ENCODE measurements at places on chromosomes 12 and 14. TPM values are rescaled to one million over a fixed set of nuclear protein-coding genes. Genes with fewer than 3 reads are reported as not detected.

DNA sequence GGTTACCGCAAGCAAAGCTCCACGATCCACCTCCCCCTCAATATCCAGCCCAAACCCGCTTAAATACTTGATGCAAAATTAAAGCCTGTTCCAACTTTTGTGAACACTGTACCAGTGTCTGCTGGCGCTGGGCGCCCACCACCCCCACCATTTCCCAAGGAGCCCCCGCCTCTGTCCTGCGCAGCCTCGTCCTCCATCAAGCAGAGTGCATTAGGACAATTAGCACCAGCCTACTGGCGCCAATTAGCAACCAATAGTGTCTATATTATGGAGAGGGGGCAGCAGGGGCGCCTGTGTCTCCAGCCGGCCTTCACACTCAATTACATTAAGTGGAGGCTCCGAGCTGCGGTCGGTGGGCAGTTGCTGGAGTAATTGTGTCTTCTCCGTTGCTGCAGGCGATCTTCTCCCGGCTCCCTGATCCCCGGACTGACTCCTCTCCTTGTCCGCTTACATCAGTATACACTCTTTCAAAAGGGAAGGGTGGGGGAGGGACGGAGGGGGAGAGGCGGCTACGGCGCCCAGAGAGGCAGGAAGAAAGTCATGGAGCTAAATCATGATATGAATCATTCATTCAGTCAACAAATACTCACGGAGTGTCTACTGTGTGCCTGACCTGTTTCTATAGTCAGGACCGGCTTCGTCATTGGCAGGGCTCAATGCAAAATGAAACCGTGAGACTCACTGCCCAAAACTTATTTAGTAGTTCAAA lies 707.3 kb downstream of the MED13L start:
- no peak for DNase-seq

DNA sequence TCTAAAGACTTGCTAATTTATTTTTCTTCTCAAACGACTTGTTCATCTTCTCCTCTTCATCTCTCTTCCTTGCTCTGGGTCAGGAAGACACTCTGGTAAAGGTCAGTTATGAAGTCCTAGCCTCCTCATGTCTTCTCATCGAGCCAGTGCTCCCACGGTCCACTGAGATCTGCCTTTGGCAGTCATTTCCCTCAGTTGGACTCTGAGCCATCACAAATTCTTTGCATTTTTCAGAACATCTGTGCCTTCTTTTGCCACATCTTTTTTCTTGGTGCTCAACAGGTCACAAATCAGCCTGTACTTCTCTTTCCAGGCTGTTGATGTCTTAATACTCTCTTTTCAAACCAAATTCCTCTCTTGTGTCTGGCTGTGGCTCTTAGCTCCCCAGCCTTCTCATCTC lies 49.7 kb downstream of the IGF1 start:
- DNase-seq: no peak

DNA sequence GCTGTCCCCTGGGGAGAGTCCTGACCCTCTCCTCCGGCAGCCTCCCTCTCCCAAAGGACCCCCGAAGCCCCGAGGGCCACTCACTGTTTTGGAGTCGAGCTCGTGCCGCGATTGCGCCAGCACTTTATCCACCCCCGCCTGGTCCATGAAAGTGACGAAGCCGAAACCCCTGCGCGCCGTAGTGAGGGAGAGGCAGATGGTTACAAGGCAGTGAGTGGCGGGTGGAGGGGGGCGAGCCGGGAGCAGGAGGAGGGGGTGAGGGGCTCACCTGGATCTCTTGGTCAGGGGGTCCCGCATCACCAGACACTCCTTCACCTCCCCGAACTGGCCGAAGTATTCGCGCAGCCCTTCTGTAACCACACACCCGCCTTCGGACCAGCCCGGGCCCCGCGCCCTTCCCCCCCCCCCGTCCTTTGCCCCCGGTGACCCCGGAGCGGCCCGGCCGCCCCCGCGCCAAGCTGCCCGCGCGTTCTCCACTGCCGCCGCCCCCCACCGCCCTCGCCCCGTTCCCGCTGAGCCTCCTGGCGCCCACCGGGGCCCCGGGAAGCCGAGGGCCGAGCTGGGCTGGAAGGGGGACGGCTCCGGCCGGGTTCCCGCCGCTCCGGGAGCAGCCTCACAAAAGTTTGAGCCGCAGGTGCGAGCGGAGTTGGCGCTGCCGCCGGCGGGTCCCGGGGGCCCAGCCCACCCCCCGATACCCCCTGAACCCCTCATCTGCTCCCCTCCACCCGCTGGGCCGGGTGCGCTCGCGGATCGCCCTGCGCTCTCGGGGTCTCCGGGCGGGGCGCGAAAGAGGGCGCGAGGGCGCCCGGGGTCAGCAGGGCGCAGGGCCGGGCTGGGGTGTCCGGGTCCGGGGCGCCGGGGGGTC lies 808 bp downstream of the MSI1 start:
- no peak for DNase-seq

- no peak for DNase-seq
Observed at GRCh38 chr12:75556311-75556899, 45.0 kb upstream of the KRR1 start.

DNA sequence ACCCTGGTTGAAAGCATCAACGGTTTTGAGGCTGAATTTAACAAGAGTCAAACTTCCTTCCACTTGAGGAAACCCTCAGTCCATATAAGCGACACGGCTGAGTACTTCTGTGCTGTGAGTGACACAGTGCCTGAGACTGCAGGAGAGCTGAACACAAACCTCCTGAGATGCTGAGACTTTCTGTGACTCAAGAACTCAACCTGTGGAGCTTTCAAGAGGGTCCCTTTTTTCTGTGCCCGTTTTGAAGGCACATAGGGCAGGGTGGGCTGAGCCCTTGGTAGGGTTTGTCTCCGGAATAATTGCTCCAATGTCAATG lies 305.3 kb upstream of the OR4E1 start:
- no peak for DNase-seq

DNA sequence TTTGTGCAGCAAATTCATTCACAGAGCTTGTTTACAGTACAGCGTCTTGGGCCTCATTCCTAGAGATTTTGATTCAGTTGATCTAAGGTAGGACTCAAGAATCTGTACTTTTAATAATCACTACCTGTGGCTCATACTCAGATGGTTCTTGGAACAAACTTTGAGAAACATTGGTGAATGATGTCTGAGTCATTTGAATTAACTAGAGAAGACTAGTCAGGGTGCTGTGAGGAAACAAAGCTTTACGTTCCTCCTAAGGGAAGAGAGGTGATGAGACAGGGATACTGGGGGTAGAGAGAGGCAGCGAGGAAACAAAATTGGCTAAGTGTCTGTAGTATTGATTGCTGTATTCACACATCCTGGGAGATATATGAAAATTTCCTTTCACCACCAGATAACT lies 109.4 kb downstream of the SLC15A5 start:
- no peak for DNase-seq

DNA sequence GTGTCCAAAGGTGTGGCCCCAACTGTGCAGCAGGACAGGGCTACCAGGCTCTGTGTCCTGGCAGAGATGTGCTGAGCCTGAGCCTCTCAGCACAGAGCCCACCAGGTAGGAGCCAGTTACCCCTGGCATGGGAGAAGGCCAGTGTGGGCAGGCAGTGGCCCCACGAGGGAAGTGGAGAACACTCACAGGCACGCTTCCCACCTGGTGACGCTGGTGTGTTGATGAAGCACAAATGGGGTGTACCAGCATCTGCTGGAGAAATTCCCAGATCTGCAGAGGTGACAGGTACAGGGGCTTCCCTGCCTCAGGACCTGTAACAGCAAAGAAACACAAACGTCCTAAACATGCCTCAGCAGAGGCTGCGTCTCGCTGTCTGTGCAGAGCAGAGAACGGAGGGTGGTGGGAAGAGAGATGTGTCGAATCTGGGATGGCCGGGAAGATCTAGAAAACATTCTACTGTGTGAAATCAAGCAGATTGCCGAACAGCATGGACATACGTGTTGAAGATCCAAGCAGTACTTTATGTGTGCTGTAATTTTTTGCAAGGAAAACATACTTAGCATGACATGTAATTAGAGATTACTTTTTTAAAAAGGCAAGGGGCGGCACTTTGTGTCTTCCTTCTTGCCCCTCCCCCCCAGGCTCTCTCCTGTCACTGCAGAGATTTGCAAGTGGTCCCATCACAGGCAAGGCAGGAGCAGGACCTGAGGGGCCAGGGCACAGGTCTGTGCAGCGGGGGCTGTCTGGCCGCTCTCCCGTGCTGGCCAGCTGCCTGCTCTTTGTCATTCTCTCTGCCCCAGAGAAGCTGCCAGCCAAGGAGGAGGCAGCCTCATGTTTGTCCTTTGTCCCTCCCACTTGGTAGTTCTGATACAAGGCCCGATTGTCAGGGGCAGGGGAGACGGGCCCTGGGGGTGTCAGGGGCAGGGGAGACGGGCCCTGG lies 17.3 kb downstream of the HIP1R start:
- no peak for DNase-seq

DNA sequence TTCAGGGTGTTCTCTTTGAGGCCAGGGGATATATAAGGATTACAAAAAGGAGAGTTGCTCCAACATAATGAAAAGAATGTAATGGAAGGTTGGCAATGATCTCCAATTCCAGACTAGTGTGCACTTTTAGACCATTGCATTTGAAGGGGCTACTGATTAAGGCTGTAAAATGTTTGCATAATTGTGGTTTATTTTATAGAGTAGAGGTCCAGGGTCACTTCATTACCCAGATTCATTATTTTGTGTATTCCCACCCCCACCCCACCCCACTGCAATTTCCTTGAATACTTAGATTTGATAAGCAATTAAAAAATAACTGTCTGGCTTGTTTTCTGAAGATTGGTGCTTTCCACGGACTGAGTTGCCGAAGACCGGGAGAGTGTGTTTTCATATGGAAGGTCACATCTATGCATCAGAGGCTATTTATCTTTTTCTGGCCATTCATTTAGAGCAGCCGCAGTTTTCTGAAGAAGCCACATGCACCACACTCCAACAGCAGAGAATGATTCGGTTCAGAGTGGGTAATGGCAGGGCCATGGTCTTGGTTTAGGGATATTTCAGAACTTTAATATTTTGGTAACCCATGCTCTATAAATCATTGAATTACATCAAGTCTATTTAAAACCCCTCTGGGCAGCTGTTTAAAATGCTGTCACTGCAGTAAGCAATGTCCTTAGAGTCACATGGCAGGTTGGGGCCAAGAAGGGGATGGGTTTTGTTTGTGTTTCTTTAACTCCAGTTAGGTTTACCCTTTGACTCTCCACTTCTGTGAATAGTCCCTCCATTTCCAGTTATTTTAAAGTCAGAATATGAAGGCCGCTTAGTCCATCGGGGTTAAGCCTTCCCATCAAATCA lies 94.6 kb downstream of the TMEM30B start:
- DNase-seq: no peak

GRCh38 chr12:69343885-69344612 lies 4.1 kb upstream of the LYZ start:
- DNase-seq: no peak

DNA sequence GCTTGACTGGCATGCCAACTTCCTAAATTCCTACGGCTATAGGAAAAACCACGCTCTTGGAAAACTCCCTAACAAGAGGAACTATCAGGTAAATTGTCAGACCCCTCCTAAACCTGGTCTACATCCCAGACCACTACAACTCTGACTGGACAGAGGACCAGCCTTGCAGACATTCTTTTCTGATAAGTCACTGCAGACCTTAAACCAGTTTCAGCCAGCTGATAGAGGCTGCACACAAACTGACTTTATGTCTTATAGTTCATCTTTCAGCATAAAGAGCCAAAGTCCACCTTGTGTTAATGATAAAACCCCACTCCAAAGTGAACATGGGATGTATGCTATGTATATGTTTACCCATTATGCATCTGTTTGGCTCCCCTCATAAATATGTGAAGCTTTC lies 166.6 kb downstream of the KTN1 start:
- DNase-seq: no peak

AKT1 gene
- total RNA-seq: 119 TPM

CPNE6 gene
- total RNA-seq: not detected

HCAR2 gene
- total RNA-seq: 6.4 TPM

HEATR5A gene
- 34.7 TPM for total RNA-seq

TMEM63C gene
- total RNA-seq: 0.16 TPM

SYNDIG1L gene
- 0.64 TPM for total RNA-seq

CDKN3 gene
- 2.0 TPM for total RNA-seq

Data from breast epithelium (tissue), 4 donors.